ENCODE measurements at places on chromosomes 3 and 15.
A peak's percentile ranks its signal among the peaks of the same experiment; 100 is the strongest.

DNA sequence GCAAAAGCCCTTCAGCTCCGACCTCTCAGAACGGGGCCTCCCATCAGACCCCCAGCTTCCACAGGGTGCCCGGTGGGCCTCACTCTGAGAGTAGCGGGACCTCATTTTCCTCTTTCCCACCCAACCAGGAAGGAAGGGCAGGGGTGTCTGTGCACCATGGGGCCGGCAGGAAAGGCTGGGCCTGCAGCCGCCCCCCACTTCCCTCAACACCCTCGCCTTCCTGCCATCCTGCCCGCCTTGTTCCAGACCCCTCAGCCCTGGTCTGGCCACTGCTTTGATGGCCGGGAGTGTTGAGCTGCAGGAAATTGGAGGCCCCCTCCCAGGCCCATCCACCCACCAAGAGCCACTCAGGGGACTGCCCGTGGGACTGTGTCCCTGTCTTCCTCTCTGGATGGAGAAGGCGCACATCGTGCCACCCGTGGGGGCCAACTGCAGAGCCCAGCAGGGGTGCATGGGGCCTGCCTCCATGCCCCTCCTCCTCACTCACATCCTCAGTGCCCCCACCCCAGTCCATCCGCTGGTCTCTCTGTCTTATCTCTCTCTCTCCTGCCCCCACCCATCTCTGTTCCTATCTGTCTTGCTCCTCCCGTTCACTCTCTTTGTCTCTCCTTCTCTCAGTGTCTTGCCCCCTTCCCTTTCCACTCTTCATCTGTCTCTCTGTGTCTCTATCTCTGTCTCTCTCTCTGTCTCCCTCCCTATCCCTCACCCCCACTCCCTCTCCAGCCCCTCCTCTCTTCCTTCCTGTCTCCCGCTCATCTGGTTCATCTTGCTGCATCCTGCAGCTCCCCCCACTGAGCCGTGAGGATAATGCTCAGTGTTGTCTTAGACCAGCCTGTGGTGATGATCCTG, 1.8 kb upstream of the PLXND1 start:
- DNase-seq: no peak

- no peak for DNase-seq
These were observed 29.8 kb downstream of the HGD start for GRCh38 chr3:120652281-120652680.

GRCh38 chr15:71571641-71572040, 238.7 kb upstream of the NR2E3 start:
- no peak for DNase-seq

GRCh38 chr3:10702961-10703740, 112.9 kb upstream of the SLC6A11 start:
- no peak for DNase-seq

DNA sequence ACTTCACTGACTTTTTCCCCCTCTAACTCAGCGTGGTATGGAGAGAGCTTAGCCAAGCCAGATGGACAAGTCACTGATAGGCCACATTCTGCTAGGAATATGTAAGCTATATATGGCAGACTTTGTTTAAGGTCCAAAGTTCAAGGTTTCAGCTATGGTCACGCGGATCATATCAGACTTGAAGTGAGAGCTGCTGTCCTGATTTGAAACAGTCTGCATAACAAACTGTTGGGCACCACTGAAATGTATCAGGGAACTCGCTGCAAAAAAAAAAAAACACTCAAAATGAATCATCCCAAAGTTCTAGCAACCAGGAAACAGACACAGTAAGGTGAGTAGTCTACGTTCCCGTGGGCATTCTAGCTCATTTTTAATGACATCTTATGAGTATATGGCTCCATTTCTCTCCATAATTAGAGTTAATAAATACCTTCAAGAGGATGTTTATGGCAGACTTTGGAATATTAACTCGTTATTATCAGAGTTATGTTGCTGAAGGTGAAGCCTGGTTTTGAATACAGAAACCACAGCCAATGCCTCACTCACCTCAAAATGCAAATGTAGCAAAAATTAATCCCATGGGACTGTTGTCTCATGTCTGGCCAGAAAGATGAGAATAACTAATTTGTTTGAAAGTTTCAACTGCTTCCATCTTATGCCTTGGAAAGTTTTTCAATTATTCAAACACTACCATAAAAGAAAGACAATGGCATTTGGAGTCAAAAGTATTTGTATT, 12.3 kb downstream of the DPH3 start:
- DNase-seq: no peak

- no peak for DNase-seq
These were observed 140.7 kb upstream of the NSMCE3 start for GRCh38 chr15:29410338-29410737.

GRCh38 chr15:83199288-83199687, 8.3 kb downstream of the HDGFL3 start:
- DNase-seq: no peak

GRCh38 chr3:27556887-27557286, 72.7 kb upstream of the SLC4A7 start:
- DNase-seq: no peak

DNA sequence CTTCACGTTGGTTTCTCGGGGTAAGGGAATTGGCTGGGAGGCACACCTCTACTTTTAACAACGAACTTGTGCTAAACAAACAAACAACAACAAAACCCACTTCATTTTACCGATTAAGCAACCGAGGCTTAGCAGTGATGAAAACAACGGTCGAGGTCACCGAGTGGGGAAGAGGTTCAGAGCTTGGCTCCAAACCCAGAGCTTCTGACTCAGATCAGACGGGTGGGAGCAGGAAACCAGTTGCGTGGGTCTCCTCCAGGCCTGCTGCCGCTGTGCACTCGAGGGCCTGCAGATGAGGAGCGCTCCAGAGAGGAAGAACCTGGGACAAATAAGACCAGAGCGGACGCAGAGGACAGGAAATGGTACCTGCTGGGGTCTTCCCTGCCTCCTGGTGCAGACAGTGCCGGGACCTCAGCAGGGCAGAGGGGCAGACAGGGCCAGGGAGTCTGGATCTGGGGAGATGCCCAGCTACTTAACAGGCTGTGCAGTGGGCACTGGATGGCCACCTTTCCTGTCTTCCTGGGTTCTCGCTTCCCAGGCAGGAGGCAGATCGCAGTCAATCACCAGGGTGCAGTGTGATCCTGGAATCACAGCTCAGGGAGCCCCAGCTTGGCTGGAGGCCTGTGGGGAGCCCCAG, 99.0 kb upstream of the MEF2A start:
- DNase-seq: no peak

DNA sequence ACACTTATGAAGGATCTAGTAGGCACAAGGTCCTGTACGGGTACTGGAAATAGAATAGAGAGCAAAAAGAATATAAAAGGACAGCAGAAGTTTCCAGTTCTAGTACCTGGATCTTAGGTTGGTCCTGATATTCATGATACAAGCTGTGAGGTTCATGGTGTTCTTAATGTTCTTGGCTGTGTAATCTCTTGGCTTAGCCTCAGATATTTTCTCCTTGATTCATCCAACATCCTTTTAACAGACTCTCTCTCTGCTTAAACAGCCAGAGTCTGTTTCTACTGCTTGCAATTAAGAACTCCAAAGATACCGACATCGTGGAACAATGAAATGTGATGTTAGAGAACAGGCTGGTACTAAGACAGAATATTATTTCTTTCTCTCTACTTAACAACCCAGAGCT, 49.9 kb downstream of the CNTN3 start:
- no peak for DNase-seq

- DNase-seq: no peak
These were observed 21.3 kb upstream of the TMEM108 start for GRCh38 chr3:133016838-133017309.

GRCh38 chr15:67937153-67937761, 97.4 kb upstream of the RNU6-1 start:
- DNase-seq: no peak

DNA sequence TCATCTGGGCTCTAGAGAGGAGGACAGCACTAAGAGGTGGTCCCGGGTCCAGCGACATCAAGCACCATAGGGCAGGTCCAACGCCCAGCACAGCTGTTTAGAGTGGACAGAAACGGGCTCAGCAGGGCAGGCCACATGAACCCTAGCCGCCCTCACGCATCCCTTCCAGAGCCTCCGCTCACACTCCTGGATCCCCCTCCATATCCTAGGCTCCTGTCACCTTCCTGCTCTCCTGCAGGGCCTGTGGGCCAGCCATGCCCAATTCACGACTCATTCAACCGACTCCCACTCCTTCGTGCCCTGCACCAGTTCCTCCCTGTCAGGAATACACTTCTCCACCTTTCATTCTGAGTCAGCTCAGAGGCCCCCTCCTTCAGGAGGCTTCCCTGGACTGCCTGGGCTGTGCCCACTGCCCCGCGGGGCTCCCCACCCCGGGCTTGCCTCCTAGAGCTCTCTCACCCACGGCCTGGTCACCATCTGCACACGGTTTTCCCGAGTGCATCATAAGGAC, 90.2 kb downstream of the LINGO1 start:
- DNase-seq: no peak

GRCh38 chr3:167723872-167724271, 10.8 kb downstream of the PDCD10 start:
- no peak for DNase-seq

DNA sequence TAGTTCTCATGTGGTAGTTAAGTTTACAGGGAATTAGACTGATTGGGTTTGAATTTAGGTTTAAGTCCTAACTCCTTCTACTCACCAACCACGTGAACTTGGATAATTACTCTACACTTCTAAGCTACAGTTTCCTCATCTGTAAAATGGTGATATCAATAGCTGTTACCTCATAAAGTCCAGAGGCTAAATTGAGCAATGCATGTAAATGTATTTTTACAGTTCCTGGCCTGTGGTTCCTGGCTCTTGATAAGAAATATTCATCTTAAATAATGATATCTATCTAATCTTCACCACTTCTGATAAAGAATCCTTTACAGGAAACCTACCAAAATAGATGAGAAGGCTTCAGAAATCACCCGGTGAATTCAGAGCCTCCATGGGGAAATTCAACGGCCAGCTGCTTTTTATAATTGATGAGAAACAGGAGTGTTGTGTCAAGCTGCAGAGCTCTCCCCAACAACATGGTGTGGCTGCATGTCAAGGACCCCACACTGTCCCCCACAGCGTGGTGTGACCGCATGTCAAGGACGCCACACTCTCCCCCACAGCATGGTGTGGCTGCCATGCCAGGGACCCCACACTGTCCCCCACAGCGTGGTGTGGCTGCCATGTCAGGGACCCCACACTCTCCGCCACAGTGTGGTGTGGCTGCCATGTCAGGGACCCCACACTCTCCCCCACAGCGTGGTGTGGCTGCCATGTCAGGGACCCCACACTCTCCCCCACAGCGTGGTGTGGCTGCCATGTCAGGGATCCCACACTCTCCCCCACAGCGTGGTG, 80.8 kb upstream of the PEX5L start:
- DNase-seq: no peak

DNA sequence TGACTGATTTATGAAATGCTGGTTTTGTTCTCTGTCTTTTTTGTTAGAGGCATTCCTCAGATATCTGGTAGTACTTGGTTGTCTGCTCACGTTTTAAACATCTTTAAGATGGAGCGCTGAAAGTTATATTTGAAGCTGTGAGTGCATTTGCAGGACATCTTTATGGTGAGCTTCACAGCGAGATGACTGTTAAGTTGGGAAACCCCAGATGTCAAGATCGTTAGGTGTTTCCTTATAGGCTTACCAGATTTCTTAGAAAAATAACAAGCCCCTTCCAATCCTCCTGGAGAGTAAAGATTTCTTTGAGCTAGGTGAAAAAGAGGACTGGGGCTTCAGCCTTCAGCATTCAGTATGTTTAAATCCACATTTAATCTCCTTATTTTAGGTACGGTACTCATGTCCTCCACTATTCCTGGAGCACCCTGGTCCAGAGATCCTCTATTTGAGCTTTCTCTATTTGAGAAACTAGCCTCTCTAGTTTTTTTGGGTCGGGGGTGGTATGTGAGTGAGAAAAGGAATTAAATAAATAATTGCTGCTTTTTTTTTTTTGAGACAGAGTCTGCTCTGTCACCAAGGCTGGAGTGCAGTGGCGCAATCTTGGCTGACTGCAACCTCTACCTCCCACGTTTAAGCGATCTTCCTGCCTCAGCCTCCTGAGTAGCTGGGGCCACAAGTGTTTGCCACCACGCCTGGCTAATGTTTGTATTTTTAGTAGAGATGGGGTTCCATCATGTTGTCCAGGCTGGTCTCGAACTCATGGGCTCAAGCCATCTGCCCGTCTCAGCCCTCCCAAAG, 72.3 kb downstream of the ZNF609 start:
- peak; percentile 61 for DNase-seq

DNA sequence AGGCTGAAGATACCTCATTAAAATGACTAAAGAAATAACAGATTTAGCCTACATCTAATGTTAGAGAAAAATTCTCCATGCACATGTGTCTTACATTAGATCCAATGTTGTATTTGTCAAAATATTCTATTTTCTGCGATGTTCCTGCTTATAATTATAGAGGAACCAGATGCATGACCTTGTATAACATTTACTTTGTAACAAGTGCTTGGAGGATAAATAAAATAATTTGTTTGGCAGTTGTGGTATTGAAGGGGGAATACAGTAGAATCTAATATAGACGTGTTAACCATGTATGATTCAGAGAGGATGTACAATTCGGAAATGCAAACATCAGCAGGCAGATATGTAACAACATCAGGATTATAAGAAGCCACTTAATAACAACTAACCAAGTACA, 922.2 kb downstream of the TUSC7 start:
- DNase-seq: no peak

- no peak for DNase-seq
These were observed 4.4 kb upstream of the AVEN start for GRCh38 chr15:34043391-34043790.

DNA sequence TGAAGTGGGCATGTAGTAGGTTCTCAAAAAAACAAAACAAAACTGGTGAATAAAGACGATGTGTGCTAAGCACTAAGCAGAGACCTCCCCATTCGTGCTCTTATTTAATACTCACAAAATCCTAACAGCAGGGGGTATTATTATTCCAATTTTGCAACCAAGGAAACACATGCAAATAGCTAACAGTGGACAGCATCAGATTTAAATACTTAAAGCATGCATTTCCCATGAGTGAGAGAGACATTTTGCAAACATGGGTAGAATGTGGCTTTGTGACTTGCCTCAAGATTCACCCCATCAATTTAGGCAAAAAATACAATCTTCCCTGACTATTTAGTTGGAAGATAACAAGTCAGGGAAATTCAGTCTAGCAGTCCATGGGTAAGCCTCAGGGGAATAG, 946.2 kb upstream of the CFAP20DC start:
- no peak for DNase-seq

DNA sequence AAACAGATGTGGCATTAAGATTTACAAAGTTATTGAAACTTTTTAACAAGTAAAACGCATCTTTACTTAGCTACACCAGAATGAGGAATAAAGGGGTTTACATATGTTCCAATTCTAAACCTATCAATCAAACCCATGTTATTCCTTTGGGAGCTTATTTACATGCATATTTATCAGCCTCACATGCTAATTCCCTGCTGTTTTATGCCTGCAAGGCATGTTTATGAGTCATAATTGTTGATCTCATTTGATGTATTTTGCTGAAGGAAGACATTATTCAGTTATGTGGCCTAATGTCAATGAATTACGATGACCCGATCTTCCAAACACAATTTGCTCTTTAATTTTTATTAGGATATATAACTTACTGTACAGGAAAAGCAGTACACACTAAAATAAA, 272.9 kb downstream of the TBC1D5 start:
- no peak for DNase-seq

Measured in T-helper 2 cell (primary cell).